HS-5 (cell line): ENCODE measurements at places on chromosomes 12 and 14.
A peak's percentile ranks its signal among the peaks of the same experiment; 100 is the strongest.

DNA sequence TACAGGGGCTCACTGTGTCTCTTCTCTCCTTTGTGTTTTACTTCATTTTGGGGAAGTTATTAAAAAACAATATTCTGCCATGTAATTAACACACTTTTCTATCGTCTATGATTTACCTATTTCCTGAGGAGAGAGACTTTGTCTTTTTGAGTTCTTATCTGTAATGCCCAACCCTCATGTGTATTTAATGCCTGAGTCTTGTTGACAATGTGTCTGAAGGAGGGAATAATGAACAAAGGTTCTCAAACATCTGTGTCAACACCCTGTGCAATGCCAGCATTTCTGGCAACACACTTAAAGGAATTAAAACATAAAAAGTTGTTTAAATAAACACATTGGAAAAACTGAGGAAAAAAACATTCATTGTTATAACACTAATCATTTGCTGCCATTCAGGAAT lies 147.1 kb downstream of the SLC15A5 start:
- DNase-seq = no peak

GRCh38 chr14:93546642-93547041 lies 115.9 kb downstream of the UNC79 start:
- DNase-seq = no peak

GRCh38 chr14:77508876-77509275 lies 10.3 kb upstream of the ISM2 start:
- no peak for DNase-seq

DNA sequence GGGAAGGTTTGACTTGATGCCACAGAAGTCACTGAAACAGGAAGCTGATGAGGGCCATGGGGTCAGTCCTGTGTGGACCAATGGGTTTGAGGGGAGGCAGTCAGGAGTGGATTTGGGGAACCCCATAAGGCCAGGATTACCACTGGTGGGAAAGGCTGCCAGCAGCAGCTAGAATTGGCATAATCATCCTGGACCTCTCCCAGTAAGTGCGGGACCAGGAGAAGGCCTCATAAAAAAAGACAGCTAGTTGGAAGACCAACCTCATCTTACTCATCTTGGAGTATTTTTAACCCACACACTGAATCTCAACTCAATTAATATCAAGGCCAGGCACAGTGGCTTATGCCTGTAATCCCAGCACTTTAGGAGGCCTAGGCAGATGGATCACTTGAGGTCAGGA lies 22.7 kb downstream of the TBX3 start:
- no peak for DNase-seq

DNA sequence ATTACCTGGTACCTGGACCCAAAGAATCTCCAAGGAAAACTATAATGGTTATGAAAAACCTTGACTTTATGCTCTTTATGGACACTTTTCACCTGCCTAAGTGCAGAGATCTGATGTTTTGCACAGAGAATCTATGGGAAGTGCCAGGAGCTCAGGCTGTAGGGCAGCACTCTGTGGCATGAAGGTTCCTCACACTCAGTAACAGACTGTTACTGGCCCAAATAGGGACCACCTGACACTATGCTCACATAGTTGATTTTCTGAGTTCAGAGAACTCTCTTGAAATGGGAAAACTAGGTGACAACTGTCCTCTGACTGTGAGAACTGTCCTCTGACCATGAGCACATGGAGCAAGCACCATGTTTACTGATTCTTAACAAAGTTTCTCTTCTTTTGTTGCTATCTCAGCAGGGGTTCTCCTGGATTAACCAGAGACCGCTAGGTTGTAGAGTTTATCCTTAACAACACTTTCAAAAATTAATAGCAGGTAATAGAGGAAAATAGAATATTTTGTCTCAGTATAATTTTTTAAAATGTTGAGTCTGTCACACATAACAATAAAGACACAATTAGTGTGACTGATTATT lies 101.6 kb downstream of the STXBP6 start:
- no peak for DNase-seq

DNA sequence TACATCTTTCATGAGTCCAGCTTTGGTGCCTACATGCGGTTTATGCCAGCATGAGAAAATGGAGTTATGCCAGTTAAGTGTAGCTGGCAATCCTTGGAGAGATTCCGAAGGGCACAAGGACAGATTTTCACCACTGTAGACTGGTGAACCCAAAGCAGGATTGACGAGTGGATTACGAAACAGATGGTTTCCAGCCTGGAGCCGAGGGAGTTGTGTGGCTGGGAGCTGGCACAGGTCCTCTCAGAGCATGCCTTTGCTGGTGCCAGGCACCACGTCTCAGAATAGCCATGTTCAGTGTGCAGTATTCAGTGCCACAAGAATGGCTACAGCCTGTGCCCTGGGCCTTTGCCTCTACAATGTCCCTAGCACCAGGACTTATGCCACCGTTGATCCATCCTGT lies 13.2 kb downstream of the KCNH3 start:
- no peak for DNase-seq

- peak; percentile 41 for DNase-seq
Observed at GRCh38 chr12:26028953-26029735, 70.7 kb downstream of the RASSF8 start.

DNA sequence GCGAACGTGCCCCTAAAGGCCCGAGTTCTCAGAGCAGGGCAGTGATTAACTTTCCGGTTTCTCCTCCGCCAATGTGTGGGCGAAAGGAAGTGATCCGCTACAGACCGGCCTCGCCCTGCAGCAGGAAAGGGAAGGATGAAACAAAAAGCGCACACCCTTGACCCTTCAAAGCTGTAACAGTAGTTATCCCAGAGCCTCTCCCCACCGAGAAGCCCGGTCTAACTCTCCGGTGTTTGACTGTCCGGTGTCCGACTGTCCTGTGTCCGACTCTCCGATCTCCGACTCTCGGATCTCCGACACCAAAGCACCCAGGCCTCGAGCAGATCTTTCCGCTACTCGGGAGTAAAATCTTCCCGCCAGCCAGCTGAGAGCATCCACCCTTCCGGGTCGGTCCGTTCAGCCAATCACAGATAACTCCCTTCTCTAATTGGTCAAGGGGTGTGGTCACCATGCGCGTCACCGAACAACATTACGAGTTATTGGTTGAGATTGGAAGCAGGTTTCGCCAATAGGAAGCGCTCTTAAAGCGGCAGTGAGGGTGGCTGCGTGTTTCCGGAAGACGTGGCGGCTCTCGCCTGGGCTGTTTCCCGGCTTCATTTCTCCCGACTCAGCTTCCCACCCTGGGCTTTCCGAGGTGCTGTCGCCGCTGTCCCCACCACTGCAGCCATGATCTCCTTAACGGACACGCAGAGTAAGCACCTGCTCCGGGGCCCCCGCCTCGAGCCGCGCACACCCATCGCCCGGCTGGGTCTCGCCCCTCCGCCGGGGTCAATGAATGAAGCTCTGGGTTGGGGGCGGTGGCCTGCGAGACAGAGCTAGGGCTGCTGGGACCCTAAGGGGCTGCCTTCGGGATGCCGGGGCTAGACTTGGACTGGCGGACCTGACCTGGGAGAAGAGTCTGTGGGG lies at the start of the genes GOLT1B and RECQL:
GOLT1B (plus strand) TSS at position 532 of the 906 bp plus-strand sequence; CDS start at position 667, 135 bp downstream.
RECQL (minus strand) TSS at position 378 of the 906 bp plus-strand sequence. CDS start 2,065 bp downstream, outside the sequence.
- DNase-seq = peak; percentile 97

DNA sequence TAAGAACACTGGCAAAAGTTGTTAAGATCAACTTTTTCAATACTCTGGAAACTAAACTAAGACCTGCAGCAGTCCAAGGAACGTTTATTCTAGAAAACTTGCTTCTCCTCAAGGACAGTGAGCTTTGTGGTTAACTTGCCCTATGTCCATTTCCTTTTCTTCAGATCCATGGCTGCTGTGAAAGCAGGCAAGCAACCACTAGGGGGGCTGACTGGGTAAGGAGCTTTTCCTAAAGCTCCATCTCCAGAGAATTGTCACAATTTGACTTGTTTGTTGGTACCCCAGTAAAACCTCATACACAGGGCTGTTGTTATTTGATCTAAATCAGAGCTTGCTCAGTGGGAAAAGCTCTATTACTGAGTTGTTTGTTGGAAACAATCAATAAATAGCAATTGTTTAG lies 10.1 kb upstream of the RPL10L start:
- no peak for DNase-seq

GRCh38 chr14:49955024-49955423 lies 62.1 kb downstream of the ARF6 start:
- DNase-seq = no peak

GRCh38 chr12:3527736-3528135 lies 36.7 kb downstream of the PRMT8 start:
- DNase-seq = no peak

- no peak for DNase-seq
Observed at GRCh38 chr12:4302881-4303280, 18.1 kb upstream of the TIGAR start.

DNA sequence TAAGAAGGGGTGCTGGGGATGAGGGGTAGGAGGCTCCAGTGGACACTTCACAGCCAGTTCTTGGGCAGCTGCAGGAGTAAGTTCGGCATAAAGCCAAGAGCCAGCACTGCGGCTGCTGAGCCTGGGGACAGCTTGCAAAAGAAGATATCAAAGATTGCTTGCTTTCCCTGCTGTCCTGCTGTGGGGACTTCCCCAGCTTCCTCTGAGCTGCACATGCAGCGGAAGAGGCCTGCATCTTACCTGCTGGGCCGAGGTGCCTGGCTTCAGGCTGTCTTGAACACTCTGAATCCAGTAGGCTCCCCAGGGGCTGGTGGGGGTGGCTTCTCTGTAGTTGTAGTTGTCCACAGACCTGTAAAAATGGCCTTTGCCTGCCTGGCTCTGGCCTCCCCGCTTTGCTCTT lies 1.3 kb downstream of the CHGA start:
- no peak for DNase-seq

GRCh38 chr12:123152833-123153232 lies 1.9 kb upstream of the PITPNM2 start:
- no peak for DNase-seq

- DNase-seq = no peak
Observed at GRCh38 chr14:77027538-77028383, 747 bp downstream of the IRF2BPL start.

DNA sequence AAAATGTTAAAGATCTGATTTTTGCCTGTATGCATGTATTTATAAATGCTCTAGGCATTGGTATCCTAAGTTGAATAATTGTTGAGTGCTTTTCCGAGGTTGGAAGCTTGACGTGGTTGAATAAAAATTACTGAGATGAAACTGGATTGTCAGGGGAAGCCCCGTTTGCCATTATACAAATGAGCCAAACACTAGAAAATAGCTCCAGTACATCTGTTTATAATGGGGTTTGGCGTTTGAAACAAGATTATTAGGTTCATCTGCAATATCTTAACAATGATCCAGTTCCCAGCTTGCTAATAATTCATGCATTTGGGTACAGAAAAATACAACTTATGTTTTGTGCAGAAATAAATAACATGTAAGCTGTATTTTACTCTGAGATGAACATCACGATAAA lies 789.6 kb downstream of the GALC start:
- DNase-seq = no peak

- DNase-seq = no peak
Observed at GRCh38 chr12:19801941-19802340, 362.6 kb downstream of the AEBP2 start.

- DNase-seq = no peak
Observed at GRCh38 chr14:65100922-65101541, 1.3 kb downstream of the MAX start.

GRCh38 chr12:109879351-109880042 lies 844 bp downstream of the GLTP start:
- DNase-seq = no peak

- no peak for DNase-seq
Observed at GRCh38 chr14:68628605-68629310, 164.1 kb downstream of the ZFP36L1 start.

- no peak for DNase-seq
Observed at GRCh38 chr14:100694579-100695422, 31.9 kb upstream of the DLK1 start.

GRCh38 chr14:23398348-23398747 lies 9.7 kb downstream of the MYH6 start:
- DNase-seq = no peak

DNA sequence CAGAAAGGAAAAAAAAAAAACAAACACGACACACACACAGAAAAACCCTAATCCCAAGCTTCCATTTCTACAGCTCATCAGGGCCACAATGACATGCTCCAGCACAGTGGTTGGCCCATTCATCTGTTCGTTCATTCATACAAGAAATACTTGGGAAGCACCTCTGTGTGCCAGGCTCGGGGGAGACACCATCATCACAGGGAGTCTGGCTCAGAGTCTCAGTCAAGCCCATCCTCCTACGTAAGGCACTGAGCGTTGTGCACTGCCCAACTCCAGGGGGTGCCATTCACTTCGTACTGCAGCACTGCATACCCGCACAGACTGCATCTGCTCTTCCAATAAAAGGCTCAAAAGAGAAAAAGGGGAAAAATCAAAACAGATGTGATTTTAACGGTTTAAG lies 15.3 kb downstream of the VPS37B start:
- no peak for DNase-seq

- DNase-seq = no peak
Observed at GRCh38 chr14:65738339-65738738, 325.8 kb downstream of the FUT8 start.

GRCh38 chr12:106086696-106087095 lies 52.1 kb downstream of the NUAK1 start:
- no peak for DNase-seq

GRCh38 chr12:124297389-124297788 lies 2.5 kb downstream of the RFLNA start:
- DNase-seq = no peak

GRCh38 chr12:11780521-11781101 lies 131.1 kb downstream of the ETV6 start:
- DNase-seq = no peak

DNA sequence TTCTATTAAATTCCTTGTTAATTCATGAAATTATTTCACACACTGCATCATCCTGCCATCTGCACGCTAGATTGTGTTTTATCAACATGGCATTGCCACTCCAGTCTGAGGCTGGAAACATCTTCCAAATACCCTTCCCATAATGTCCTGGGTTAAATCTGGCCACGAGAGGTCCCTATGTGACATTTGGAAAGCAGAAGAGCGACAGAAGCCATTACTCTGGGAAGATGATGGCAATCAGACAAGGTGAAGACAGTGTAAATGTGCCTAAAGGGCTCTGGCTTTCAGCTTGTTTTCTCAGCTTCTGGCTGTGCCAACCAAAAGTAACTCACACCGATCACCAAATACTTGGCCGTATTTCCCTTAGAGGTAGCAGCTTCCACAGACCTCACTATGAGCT lies 144.8 kb downstream of the CAPZA3 start:
- no peak for DNase-seq

DNA sequence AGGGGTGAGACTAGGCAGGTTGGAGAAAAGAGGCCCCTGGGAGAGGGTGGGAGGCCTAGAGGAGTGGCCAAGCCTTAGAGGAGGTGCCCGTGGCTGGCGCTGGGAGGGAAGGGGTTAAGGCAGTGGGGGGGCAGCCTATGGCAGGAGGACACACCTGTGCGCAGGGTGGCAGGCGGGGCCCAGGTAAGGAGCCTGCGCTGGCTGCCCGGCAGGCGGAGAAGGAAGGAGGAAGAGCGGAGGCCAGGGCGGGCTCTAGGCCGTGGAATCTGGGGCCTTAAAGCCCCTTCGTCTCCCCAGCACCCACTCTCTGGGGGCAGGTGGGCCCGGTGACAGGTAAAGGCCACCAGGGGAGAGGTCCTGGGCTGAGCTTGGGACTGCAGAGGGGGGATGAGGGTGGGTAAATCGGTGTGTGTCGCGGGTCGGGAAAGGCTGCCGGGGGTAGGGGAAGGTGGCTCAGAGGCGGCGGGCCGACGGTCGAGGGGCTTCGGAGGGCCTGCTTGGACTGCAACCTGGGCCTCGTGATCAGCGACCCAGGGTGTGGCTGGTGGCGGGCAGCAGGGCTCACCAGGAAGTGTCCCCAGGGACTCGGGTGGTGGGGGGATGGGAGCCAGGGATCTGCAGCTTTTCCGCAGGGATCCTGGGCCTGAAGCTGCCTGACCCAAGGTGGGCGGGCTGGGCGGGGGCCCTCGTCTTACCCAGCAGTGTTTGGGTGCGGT lies 7.3 kb downstream of the PHB2 start:
- no peak for DNase-seq
